CD4-positive, alpha-beta T cell treated with Interleukin-15 for 1 hour (primary cell): ENCODE measurements at places on chromosomes 3 and 15.

DNA sequence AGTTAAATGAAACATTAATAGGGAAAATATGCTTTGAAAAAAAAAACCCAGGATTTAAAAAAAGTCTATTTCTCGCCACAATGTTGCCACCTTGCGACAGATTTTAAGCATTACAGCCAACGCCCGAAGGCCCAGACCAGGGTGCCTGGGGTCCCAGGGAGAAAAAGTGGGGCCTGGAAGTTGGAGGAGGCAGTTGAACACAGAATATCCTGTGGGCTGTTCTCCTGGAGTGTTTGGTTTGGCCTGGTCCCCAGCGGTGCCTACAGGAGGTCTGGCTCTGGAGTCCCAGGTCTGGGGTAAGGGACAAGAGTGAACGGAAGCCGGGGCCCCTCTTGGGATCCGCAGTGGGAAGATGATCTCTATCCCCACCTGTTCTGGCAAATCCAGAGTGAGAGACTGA lies 3.4 kb downstream of the RNU6-1 start:
- DNase-seq: peak; percentile 46

DNA sequence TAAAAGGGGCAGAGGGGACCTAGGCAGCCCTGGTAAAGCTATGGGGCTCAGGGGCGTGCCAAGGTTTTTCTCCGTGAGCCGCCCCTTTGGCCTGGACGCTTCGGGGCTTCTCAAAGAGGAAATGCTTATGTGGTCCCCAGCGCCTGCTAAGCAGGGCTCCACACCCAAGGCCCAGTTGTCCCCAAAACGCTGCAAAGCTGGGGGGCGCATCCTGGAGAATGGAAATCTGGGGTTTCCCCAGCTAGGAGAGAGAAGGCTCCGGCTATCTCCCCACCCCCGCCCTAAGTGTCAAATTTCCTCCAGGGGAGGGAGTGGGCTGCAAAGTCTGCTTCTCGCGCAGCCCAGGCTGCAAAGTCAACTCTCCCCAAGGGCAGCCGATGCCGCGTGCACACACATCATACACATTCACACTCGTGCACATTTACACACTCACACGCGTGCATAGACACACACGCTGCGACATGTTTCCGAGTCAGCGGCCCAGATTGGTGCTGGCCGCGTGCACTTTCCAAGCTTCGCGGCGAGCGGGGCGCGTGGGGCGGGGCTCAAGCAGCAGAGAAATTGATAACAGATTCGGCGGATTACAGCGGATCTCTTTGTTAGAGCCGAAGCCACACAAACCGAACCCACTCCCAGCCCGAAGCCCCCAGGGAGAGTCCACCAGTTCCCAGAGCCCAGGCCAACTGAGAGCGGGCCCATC lies 4.5 kb downstream of the WNT5A start:
- no peak for DNase-seq

DNA sequence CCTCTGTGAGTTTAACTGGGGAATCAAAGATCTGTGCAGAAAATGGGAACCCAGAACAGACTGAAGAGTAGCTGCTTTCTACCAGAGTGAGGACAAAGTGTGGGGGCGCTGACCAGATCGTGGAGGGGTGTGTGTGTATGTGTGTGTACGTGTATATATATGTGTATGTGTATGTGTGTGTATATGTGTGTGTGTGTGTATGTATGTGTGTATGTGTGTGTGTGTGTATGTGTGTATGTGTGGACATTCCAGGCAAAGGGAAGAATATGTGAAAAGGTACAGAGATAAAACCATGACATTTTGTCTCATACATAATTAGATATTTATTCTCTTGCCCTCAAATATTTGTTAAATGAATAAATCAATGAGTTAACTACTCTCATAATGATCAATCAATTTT lies 54.9 kb upstream of the DPPA4 start:
- DNase-seq: no peak

DNA sequence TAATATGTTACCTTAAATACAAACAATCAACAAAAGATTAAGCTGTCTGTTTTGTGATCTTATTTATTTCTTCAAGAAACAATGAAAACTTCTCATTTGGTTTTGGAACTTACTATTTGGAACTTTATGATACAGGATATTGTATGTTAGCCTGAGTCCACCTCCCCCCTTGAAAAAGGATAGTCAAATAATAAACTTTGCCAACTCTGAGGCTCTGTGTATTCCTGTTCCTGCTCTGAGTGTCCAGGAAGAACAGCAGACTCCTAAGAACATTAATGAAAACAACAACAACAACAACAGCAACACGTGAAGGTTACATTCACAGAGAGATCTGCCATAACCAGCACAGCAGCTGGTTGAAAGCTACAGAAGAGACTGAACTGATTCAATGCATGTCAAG lies 108.1 kb upstream of the AADACL2 start:
- no peak for DNase-seq

GRCh38 chr3:178152031-178152806 lies 384.0 kb upstream of the KCNMB2 start:
- DNase-seq: no peak

DNA sequence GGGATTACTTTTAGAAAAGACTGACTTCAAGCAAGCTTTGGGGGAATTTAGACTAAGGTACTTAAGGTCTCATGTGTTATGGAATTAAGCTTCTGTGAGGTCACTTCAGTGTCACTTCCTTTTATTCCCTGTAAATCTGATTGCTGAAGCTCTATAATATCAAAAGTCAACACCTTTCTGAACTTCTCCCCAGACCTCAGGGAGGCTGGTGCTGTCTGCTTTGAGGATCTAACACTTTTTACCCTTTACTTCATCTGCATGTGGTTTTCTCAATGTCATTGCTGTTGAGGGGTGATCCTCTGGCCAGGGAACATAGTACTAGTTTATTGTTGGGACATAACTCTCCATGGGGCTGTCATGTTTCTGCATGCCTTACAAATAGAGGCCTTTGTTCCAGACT lies 41.8 kb upstream of the RASGRF1 start:
- no peak for DNase-seq

GRCh38 chr3:184594371-184595001 lies 32.9 kb downstream of the EPHB3 start:
- no peak for DNase-seq

DNA sequence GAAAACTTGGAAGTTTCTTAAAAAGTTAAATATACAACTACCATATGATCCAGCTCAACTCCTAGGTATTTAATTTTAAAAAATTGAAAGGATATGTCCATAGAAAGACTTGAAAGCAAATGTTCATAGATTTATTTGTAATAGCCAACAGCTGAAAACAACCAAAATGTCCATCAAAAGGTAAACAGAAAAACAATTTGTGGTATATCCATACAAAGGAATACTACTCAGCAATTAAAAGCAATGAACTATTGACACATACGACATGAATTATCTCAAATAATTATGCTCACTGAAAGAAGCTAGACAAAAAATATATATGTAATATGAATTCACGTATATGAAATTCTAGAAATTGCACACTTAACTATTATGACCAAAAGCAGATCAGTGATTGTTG lies 249.5 kb downstream of the MEIS2 start:
- DNase-seq: no peak

- DNase-seq: no peak
Measured at GRCh38 chr3:190522621-190523222, 8.8 kb downstream of the IL1RAP start.

- no peak for DNase-seq
Measured at GRCh38 chr3:10928961-10929471, 63.5 kb upstream of the SLC6A1 start.
